ENCODE measurements at places on chromosomes 5 and 9.
A peak's percentile ranks its signal among the peaks of the same experiment; 100 is the strongest.

GRCh38 chr5:89662499-89662898 lies 747.1 kb downstream of the CETN3 start:
- DNase-seq = no peak

- DNase-seq = no peak
Measured at GRCh38 chr9:135413086-135413375, 66.6 kb upstream of the PPP1R26 start.

DNA sequence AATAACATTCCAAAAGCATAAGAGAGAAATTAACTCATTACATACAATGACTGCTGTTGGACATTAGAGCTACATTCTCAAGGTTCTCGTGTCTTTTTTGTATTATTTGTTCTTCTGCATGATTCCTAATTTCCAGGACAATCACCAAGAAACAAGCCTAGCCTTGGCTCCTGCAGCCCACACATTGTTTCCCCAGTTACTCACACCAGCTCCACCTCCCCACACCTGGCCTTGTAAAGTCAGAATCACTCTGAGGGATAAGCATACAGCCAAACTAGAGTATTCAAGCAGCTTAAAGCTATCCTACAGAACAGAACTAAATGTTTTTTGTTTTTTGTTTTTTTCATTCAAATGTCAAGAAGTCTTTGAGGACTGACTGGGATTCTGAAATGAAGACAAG lies 189.2 kb downstream of the HINT1 start:
- no peak for DNase-seq

- no peak for DNase-seq
Measured at GRCh38 chr9:72695365-72695764, 174.0 kb downstream of the TMC1 start.

DNA sequence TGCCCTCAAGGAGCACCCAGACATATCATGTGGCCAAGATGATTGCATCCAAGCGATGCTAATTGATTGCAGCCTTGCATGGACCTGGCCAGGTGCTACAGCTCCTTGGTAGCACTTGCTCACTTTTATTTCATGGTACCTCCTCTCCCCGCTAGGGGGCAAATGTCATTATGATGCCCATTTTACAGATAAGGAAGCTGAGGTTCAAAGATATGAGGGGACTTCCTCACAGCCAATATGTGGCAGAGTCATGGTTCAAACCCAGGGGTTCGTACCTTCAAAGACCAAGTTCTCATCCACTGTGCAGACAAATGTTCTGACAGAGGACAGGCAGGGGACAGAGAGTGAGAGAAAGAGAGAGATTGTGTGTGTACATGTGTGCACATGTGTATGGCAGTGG lies 21.9 kb upstream of the KCNMB1 start:
- no peak for DNase-seq

- no peak for DNase-seq
Measured at GRCh38 chr5:72702881-72703434, 113.5 kb upstream of the TNPO1 start.

DNA sequence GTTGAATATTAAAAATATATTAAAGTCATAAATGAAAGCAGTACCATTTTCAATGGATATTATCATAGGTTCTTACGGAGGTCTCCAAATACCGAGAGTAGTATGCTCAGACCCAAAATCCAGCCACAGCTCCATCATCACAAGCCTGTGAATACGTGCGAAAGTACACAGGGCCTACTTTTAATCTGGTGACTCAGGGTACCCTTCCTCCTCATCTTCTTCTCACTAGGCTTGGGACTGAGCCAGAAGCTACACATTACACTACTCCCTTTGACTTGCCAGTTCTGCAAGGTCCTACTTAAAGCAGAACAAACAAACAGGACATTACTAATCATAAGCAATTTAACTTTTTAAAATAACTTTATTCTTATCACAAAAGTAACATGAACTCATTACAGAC lies 7.6 kb upstream of the RIC1 start:
- DNase-seq = no peak

DNA sequence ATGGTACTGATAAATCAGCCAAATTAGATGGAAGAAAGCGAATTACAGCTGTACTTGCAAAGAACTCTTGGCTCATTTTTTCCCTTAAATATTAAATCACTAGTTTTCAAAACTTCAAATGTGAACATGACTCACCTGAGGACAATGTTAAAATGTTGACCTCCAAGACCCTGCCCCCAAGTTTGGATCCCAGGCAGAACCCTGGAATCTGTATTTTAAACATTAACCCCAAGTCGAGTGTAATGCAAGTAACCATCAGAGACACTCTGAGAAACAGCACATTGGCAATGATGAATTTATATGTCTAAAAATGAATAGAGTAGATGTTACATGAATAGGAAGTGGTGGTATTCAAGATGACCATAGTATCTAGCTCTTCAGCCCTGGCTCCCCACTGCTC lies 2.3 kb upstream of the CD274 start:
- no peak for DNase-seq

- no peak for DNase-seq
Measured at GRCh38 chr5:16883806-16884205, 52.3 kb downstream of the MYO10 start.

GRCh38 chr9:114117996-114118830 lies 19.1 kb upstream of the KIF12 start:
- DNase-seq = peak; percentile 62

GRCh38 chr5:59061377-59061776 lies 478.5 kb downstream of the RAB3C start:
- DNase-seq = no peak

- no peak for DNase-seq
Measured at GRCh38 chr9:89215342-89215741, 36.7 kb upstream of the SHC3 start.

DNA sequence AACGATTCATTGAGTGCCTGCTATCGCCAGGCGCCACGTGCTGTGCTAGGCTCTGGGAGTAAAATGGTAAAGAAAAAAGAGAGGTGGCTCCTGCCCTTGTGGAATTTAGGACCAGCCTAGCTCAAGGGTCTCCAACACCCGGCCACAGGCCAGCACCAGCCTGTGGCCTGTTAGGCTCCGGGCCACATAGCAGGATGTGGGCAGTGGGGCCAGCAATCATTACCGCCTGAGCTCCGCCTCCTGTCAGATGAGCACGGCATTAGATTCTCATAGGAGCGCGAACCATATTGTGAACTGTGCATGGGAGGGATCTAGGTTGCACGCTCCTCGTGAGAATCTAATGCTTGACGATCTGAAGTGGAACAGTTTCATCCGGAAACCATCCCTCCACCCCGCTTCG lies 1.5 kb downstream of the RMRP start:
- no peak for DNase-seq

GRCh38 chr5:134110382-134110781 lies 4.1 kb upstream of the TCF7 start:
- no peak for DNase-seq

DNA sequence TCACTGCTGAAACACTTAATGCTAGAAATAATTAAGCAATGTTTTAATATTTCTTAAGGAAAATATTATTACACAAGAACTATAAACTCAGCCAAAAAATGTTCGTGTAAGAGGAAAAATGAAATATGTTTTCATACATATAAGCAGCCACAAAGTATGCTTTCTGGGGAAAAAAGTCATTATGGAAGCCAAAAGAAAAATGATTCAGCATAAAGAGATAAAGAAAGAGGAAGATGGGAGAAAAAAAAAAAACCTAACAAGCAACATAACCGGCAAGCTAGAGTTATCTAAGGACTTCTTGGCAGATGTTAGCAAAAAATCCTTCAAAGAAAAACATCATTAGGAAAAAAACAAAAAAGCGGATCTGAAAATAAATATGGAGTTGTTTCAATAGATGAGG lies 179.1 kb downstream of the MUSK start:
- DNase-seq = no peak
